ENCODE measurements at places on chromosomes 7 and 10.

DNA sequence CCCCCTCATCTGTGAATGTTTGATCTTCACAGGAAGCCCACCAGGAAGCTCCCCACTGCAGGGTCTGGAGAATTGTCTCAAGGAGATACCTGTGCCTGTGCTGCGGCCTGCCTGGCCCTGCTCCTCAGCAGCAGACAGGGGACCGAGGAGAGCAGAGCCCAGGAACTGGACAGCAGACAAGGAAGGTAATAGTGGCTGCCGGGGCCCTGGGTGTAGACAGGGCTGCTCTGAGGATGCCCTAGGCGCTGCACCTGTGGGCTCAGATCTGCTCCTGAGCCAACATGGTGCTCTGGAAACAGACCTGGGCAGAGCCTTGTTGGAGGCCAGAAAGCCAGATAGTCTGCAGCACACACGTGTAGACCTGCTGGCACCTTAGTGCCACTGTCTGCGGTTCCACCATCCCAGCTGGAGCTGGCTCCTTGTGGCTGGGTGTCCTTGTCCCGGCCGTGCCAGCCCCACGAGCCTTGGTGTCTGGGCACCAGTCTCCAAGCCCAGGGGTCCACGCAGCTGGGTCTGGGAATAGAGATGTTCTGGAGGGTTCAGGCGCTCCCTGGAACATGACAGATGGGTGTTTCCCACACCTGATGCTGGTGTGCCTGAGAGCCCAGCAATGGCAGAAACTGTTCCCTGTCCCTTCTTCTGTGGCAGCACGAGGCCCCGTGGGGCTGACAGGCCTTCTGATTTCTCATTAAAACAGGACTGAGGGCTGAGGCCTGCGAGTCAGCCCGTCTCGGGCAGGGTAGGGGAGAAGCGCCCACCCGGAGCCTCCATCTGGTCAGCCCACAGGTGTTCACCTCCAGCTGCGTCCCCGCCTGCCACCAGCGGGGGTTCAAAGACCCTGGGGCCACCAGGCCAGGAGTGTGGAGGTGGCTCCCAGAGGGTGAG is 44.7 kb downstream of the ZNF467 start:
- DNase-seq, result no peak

GRCh38 chr7:6350433-6351058 is 78.1 kb upstream of the CYTH3 start:
- no peak for DNase-seq

- DNase-seq, result no peak
Measured at GRCh38 chr7:27277628-27278027, 35.0 kb downstream of the EVX1 start.

- no peak for DNase-seq
Measured at GRCh38 chr10:126351021-126351420, 37.3 kb downstream of the ADAM12 start.

- no peak for DNase-seq
Measured at GRCh38 chr7:886626-887487, 10.5 kb downstream of the GET4 start.

GRCh38 chr7:36871863-36872262 is 147.6 kb upstream of the AOAH start:
- no peak for DNase-seq

DNA sequence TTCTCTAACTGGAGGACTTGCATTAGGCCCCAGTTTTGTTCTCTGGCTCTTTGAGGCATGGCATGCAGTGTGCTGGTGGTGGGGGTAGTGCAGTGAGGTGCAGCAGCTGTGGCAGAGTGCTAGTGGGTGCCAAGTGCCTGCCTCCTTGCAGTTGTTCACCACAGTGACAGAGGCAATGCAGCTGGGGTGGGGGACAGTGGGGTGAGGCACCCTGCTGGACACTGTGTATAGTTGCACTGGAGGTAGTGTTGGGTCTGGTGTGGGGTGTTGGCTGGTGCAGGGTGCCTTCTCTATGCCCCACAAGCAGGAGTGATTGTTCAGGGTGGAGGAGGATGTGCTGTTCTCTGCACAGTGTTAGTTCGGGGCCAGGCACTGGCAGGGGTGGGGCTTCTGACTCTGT is 21.7 kb upstream of the KEL start:
- no peak for DNase-seq

- no peak for DNase-seq
Measured at GRCh38 chr10:128900456-128900855, 566.6 kb upstream of the MGMT start.

Measured in SIG-M5 (cell line).